ENCODE measurements at places on chromosomes 13 and 19.

DNA sequence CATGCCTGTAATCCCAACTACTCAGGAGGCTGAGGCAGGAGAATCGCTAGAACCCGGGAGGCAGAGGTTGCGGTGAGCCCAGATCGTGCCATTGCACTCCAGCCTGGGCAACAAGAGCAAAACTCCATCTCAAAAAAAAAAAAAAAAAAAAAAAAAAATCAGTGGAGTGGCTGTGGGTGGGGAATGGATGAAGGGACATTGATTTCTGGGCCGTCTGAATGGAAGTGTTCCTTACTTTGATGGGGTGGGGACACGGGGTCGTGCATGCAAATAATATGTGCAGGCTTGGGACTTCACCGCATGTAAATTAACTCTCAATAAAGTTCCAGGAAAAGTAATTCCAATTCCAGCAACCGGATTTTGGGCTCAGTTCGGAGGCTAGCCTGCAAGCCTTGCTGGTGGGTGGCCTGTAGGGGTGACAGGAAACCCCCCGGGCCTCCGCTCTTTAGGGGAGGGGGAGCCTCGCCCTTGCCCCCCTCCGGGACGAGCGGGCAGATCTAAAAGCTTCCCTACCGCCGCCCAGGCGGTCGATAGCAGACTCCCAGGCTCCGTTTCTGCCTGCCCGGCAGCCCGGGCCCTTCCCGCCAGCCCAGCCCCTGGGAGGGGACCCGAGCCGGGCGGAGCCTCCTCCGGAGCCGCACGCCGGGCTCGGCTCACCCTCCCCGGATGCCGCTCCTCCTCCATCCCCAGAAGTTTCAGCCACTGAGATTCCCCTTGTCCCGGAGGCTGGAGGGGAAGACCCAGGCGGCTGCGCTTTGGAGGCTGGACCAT lies 48.0 kb upstream of the ADGRE5 start:
- DNase-seq: no peak

GRCh38 chr13:20451397-20451796 lies 74.3 kb downstream of the CRYL1 start:
- DNase-seq: no peak

GRCh38 chr13:60148918-60149317 lies 14.8 kb downstream of the DIAPH3 start:
- DNase-seq: no peak

GRCh38 chr19:29579308-29579910 lies 26.7 kb upstream of the POP4 start:
- DNase-seq: no peak

DNA sequence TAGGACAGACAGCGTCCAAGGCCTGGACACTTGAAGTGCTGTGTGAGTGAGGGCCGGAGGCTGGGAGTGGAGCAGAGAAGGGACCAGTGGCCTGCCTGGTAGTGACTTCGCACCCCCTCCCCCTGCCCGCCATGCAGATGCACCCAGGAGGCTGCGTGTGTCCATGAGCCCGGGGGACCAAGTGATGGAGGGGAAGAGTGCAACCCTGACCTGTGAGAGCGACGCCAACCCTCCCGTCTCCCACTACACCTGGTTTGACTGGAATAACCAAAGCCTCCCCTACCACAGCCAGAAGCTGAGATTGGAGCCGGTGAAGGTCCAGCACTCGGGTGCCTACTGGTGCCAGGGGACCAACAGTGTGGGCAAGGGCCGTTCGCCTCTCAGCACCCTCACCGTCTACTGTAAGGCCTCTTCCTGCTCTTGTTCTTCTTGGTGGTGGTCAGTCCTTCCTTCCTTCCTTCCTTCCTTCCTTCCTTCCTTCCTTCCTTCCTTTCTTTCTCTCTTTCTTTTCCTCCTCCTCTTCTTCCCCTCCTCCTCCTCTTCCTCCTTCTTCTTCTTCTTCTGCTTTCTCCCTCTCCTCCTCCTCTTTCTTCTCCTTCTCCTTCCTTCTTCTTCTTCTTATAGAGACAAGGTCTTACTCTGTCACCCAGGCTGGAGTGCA lies 6.0 kb upstream of the FFAR1 start:
- DNase-seq: no peak

- DNase-seq: no peak
These were observed 86.8 kb upstream of the RNF113B start for GRCh38 chr13:98263841-98264240.

DNA sequence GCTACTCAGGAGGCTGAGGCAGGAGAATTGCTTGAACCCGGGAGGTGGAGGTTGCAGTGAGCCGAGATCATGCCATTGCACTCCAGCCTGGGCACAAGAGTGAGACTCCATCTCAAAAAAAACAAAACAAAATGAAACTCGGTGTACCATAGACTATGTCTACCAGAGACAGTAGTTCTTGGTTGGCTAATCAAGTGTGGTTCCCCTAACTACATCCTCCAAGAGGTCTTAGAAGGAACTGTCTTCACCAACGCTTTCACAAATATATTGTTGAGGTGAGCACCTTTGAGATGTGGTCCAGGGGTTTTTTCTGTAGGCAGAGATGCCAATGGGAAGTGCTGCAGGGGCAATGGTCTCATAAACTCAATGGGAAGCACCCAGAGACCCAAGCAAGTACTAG lies 48.0 kb downstream of the RFC3 start:
- DNase-seq: no peak
